Stimulated activated CD8-positive, alpha-beta memory T cell treated with anti-CD3 and anti-CD28 coated beads, Interleukin-4, amount 100 ng/mL, for 4 hours (primary cell): ENCODE measurements at places on chromosomes 12 and 14.

- DNase-seq: no peak
These were observed 34.3 kb upstream of the ATP2A2 start for GRCh38 chr12:110246636-110247339.

- peak; percentile 43 for DNase-seq
These were observed 2.5 kb downstream of the USP44 start for GRCh38 chr12:95548539-95549391.

- no peak for DNase-seq
These were observed 2.3 kb upstream of the PTPRB start for GRCh38 chr12:70639535-70639934.

DNA sequence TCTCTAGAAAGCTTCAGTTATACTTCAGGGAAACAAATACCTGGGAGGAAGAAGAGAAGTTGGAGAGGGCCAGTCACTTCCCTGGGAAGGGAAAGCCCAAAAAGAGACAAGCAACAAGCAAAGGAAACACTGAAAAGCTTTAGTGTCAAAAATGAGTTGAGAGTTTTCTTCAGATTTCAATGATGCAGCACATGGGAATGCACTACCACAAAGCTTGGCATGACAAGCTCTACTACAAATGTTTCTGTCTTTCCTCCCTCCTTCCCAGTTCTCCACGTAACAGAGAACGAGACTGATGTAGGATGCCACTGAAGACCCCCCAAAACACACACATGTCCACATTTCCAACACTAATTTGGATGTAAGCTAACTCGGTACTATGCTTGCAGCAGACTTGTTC, 26.8 kb upstream of the ADAMTS20 start:
- no peak for DNase-seq

- DNase-seq: no peak
These were observed 257.2 kb upstream of the DIO2 start for GRCh38 chr14:80468331-80469122.

- peak; percentile 82 for DNase-seq
These were observed 6.7 kb downstream of the HDAC7 start for GRCh38 chr12:47812797-47813510.

- no peak for DNase-seq
These were observed 139.6 kb downstream of the PRKCH start for GRCh38 chr14:61460718-61461611.

- no peak for DNase-seq
These were observed 125.1 kb downstream of the ST8SIA1 start for GRCh38 chr12:22209422-22209821.

- DNase-seq: no peak
These were observed 610 bp downstream of the C14orf132 start for GRCh38 chr14:96039633-96040311.

GRCh38 chr14:49849213-49849847, 3.3 kb downstream of the NEMF start:
- no peak for DNase-seq

DNA sequence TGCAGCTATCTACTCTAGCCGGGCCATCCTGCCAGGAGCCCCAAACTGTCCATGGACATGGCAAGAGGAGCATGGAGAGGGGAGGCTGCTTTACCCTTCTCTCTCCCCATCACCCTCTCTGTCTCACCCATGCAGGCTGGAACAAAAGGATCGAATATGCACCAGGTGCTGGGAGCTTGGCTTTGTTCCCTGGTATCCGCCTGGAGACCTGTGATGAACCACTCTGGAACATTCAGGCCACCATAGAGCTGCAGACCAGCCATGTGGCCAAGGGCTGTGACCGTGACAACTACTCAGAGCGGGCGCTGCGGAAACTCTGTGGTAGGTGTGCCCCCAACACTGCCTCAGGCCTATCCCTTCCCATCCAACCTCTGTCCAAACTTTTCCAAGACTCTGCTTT, 5.9 kb downstream of the CLSTN3 start:
- DNase-seq: no peak

GRCh38 chr14:104841730-104842129, 23.3 kb upstream of the CEP170B start:
- no peak for DNase-seq

- no peak for DNase-seq
These were observed 44.4 kb upstream of the GNG2 start for GRCh38 chr14:51816031-51816430.

DNA sequence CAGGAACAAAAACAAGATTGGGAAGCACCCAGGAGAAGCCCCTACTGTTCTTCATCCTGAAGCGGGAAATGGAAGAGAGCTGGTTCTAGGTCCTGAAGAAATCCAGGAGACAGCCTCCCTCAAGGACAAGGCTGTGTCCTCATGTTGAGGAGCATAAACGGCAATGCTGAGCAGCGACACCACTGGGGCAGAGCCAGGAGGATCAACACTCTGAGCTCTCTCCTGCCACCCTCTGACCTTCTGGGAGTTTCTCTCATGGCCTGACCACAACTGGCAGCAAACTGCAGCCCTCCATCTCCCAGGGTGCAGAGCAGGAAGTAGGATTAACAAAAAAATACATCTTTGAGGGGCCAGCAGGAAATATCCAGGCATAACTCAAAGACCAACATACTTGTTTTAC, 1292.2 kb upstream of the TMEM132C start:
- no peak for DNase-seq

GRCh38 chr12:40156021-40156764, 50.3 kb upstream of the SLC2A13 start:
- no peak for DNase-seq

- no peak for DNase-seq
These were observed 139.3 kb upstream of the LMNTD1 start for GRCh38 chr12:25692115-25693035.

- no peak for DNase-seq
These were observed 14.1 kb upstream of the SERPINA6 start for GRCh38 chr14:94337274-94337673.

GRCh38 chr12:122235741-122236140, 9.9 kb upstream of the DIABLO start:
- no peak for DNase-seq

DNA sequence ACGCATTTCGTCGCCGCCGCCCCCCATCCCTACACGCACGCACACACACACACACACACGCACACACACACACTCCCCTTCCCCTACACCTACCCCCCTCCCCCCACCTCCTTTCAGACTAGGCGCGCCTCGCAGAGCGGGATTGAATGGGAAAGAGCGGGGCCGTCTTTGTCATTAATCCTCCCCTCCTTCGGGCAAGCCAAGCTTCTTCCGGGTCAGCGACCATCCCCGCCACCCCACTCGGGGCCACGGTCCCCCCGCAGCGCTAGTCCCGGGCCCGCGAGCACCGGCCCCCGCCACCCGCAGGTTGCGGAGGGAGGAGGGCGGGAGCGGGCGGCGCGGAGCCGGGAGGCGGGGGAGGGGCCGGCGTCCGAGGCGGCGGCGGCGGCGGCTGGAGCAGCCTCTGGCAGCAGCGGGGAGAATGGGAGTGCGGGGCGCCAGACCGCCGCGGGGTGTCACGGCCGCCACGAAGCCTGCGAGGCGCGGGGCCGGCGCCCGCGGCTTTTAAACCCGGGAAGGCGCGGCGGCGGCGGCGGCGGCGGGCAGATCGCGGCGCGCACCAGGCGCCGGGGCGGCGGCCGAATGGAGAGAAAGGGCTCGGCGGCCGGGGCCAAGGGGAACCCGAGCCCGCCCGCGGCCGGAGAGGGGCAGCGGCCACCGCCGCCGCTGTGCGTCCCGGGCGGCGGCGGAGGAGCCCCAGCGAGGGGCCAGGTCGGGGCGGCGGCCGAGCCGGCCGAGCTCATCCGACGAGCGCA, at the start of gene TTC9:
TSS of gene TTC9 (plus strand) at position 369 of the 755 bp plus-strand sequence. CDS start at position 583, 214 bp downstream.
- no peak for DNase-seq

DNA sequence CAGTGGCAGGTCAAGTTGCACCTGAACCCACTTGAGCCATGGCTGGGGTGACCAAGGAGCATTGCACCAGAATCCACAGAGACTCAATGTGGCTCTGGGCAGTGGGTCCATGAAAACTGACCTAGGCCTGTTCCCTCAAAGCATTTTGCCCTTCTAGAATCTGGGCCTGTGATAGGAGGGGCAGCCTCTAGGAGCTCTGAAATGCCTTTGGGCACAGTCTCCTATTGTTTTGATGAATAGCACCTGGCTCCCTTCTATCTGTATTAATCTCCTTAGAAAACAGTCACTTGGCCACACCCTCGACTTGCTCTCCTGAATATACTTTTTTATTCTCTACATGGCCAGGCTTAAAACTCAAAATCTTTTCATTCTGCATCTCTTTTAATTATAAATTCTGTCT, 14.1 kb upstream of the KRAS start:
- DNase-seq: no peak

GRCh38 chr12:93946542-93947150, 201.7 kb upstream of the PLXNC1 start:
- DNase-seq: no peak

DNA sequence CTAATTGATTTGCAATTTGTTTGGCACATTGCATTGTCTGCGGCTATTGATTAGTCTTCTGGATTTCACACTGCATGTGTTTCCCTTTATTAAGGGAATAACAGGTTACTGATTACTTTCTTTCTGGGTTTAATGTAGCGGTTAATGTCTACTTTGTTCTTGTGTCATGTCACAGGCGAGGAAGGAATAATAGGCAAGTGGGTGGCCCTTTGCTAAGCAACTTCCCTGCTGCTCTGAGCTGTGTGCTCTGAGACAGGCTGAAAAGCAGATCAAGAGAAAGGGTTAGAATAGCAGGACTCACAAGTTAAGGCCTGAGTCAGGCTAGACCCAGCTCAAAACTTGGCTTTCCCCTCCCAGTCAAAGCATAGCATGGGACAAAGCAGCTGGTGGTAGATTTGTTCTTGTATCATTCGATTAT, 77.2 kb downstream of the NKX2-1 start:
- no peak for DNase-seq

- DNase-seq: no peak
These were observed 6.8 kb downstream of the LMNTD1 start for GRCh38 chr12:25546318-25546717.

DNA sequence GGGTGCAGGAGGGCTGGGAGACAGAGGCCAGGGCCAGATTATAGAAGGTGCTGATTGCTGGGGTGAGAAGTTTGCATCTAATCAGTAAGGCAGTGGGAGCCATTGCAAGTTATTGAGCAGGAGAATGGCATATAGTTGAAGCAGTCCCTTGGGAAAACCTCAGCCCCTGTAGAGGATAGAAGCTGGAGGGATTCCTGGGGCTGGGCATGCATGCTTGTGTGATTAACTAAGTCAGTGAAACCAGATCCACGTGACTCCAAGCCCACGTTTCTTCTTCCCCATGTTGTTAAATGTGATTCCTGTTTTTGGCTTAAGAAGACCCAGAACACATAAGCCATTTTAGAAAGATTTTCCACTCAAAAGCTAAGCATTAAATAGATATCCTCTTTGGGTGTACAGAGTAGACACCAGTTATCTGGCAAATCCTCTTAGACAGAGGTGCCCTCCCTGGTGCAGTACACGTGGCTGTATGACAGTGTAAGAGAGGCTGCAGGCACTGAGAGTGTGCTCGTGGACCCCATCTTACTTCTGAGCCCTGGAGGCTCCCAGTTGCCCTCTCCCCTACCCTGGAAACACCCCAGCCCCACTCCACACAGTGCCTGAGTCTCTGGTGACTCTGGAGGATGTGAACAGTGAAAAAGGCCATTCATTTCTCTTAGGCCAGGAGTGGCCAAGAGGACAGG, 3.2 kb downstream of the C14orf132 start:
- DNase-seq: no peak

DNA sequence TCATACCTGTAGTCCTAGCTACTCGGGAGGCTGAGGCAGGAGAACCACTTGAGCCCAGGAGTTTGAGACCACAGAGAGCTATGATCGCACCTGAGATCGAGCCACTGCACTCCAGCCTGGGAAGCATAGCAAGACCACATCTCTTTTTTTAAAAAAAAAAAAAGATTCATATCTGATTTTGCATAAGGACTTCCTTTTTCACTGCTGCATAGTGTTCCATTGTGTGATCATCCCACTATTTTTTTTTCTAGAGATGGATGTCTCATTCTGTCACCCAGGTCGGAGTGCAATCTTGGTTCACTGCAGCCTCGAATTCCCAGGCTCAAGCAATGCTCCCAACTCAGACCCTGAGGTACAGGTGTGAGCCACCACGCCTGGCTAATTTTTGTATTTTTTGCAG, 50.4 kb downstream of the PHETA1 start:
- DNase-seq: no peak

GRCh38 chr14:62897771-62898170, 147.5 kb downstream of the KCNH5 start:
- DNase-seq: no peak

- no peak for DNase-seq
These were observed 18.5 kb upstream of the CCDC175 start for GRCh38 chr14:59595071-59595470.

DNA sequence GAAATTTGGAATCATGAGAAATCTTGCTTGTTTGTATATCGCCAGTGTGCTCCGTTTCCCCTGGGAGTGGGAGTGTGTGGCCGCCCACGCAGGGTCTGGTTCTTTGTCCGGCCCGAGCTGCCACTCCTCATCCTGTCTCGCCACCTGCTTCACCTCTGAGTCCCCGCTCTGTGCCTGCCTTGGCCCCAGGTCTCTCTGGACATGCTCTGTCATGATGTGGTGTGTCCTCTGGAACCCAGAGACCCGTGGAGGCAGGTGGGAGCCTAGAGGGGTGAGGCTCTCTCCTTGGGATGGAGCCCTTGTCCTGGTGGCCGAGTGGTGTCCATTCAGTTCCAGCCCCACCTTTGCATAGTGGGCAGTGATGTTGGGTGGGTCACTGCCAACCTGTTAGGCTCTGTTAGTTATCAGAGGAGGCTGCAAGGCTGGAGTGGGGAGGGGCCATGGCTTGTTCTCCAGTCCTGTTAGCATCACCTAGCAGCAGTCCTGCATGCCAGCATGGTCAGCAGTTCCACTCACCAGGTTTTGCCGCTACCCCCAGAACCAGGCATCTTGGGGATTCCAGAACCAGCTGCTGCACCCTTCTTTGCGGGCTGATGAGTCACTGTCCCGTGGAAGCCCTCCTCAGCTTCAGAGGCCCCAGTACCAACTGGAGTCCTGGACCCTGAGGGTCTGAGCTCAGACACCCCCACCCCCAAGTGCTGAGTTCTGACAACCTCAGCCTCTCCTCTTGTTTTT, 76.5 kb downstream of the EP400 start:
- DNase-seq: no peak

DNA sequence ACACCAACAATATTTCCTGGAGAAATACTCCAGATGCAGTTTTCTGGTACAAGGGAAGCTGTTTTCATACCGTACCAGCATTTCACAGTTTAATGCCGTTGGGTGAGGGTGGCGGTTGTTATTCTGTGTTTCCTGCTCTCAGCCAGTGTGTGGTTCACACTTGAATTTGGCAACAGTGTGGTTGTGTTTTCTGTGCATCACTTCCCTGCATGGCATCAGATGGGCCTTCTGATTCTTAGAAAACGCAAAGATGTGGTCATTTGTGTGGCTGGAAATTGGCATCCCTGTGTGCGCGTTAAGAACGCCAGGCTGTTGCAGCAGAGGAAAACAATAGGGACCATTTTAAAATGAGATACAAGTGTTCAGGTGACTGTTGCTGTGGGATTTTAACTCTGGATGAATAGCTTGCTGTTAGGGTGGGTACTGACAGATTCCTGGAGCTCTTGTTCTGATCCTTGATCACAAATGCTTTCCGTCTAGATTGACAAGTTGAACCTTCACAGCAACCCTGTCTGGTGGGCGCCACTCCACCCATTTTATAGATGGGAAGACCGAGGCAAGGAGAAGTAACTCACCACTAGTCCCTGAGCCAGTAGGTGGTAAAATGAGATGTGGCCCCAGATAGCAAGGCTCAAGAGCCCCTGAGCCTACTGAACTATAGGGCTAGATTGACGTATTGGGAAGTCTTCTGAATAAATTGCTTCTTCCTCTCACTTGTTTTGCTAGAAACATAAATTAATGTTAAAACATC, 231.2 kb downstream of the CHST11 start:
- no peak for DNase-seq

- no peak for DNase-seq
These were observed 1147.3 kb upstream of the TMEM132C start for GRCh38 chr12:127119600-127120140.

- DNase-seq: no peak
These were observed 97.9 kb downstream of the RERGL start for GRCh38 chr12:17992002-17992656.
